ENCODE measurements at places on chromosomes 2 and 18.

DNA sequence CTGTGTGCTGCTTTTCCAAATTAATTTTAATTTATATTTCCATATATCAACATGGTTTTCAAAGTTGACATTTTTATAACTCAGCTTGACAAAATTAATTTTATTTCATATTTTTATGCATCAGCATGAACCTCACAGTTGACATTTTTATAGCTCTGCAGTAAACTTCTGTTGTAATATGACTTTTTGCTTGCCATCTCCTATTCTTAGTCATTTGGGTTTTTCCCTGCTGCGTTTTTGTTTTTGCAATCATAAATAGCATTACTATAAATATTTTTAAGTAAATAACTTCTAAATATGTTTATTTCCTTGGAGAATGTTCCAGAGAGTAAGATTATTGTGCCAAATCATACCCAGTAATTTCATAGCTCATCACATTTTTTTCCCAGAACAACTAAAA lies 21.0 kb upstream of the L3MBTL4 start:
- DNase-seq = no peak

DNA sequence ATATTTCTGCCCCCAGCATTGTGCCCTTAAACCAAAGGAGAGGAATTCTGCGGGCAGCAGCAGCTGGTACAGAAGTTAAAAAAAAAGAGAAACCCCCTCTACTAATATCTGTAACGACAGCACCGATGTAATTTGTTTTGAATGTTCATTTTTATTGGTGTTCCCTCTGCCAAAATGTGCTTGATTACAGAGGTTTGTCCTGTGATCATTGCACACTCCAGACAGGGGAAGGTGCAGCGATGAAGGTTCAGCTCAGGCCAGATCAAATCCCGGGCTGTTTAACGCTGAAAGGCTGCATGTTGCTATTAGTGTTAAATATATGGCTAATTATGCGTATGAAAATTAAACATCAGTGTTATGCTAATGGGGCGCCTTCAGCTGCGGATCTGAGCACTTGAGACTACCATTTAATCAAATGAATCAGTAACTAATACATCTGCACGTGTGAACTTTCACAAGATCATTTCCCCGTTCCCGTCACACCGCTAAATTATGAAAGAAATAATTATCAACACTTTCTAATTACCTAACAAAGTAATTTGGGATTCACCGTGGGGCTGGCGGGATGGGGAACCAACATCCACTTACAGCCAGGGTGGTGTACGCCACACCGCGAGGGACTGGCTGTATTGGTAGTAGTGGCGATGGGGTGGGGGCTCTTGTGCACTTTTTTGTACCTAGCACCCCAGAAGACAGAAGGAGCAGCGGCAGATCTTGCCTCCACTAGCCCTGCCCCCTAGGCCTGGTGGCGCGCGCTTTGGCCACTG lies 1.5 kb upstream of the DLX1 start:
- no peak for DNase-seq

DNA sequence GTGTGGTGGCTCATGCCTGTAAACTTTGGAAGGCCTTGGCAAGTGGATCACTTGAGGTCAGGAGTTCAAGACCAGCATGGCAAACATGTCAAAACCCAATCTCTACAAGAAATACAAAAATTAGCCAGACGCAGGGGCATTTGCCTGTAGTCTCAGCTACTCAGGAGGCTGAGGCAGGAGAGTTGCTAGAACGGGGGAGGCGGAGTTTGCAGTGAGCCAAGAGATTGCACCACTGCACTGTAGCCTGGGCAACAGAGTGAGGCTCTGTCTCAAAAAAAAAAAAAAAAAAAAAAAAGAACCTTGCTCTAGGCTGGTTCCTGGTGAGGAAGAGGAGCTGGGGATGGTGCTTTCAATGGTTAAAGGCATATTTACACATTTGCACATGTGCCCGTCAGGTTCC lies 129.4 kb downstream of the LYPD6B start:
- no peak for DNase-seq

- no peak for DNase-seq
These were observed 147.1 kb downstream of the GALNT1 start for GRCh38 chr18:35728676-35729075.
